ENCODE measurements at places on chromosomes 12 and 14. TPM values are rescaled to one million over a fixed set of nuclear protein-coding genes. Genes with fewer than 3 reads are reported as not detected.
A peak's percentile ranks its signal among the peaks of the same experiment; 100 is the strongest.

Gene TSPAN9
- 0.07 TPM for total RNA-seq

Gene SLC41A2
- total RNA-seq, result 11.1 TPM

Gene IGFBP6
- total RNA-seq, result 2.3 TPM

Gene RASSF8
- not detected for total RNA-seq

Gene CLEC12A
- 0.47 TPM for total RNA-seq

Gene NPFF
- total RNA-seq, result not detected

DNA sequence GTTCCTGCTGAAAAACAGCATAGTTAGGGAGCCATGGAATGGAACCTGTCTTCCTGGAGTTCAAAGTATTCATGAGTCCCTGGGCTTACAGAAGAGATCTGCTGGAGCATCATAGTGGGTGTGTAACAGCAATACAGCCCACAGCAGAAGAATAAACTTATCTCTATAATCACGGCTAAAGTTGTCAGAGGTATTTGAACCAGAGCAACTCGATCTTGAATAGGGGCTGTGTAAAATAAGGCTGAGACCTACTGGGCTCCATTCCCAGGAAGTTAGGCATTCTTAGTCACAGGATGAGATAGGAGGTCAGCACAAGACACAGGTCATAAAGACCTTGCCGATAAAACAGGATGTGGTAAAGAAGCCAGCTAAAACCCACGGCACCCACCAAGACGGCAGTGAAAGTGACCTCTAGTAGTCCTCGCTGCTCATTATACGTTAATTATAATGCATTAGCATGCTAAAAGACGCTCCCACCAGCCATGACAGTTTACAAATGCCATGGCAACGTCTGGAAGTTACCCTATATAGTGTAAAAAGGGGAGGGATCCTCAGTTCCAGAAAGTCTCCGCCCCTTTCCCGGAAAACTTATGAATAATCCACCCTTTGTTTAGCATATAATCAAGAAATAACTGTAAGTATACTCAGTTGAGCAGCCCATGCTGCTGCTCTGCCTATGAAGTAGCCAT, 223.4 kb downstream of the PCNX1 start:
- peaks cover 9% of the 10 kb centered on the region for H3K4me1 ChIP-seq
- H3K27me3 ChIP-seq, result peaks cover 2% of the 10 kb centered on the region
- H3K4me3 ChIP-seq, result no peak overlapping the region
- no peak overlapping the region for H3K27ac ChIP-seq
- H3K36me3 ChIP-seq, result no peaks in the 10 kb centered on the region

DNA sequence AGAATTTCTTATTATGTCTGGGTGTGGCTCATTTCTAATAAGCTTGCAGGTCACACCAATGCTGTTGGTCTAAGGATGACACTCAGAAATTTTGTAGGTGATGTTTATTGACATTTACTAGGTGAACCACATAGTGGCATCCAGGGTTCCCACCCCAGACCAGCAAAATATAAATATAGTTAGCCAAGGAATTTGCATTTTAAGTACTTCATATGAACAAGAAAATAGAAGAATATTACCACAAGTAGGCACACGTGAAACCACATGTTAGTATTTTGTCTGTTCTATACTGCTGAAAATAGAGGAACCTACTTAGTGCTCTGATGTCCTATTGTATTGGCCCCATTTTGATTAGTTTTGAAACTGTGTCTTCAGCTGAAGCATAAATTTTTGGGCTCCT, 71.1 kb downstream of the USP15 start:
- peak overlapping the region; percentile 15 for H3K27ac ChIP-seq
- no peaks in the 10 kb centered on the region for H3K27me3 ChIP-seq
- peaks cover 20% of the 10 kb centered on the region for H3K4me1 ChIP-seq

DNA sequence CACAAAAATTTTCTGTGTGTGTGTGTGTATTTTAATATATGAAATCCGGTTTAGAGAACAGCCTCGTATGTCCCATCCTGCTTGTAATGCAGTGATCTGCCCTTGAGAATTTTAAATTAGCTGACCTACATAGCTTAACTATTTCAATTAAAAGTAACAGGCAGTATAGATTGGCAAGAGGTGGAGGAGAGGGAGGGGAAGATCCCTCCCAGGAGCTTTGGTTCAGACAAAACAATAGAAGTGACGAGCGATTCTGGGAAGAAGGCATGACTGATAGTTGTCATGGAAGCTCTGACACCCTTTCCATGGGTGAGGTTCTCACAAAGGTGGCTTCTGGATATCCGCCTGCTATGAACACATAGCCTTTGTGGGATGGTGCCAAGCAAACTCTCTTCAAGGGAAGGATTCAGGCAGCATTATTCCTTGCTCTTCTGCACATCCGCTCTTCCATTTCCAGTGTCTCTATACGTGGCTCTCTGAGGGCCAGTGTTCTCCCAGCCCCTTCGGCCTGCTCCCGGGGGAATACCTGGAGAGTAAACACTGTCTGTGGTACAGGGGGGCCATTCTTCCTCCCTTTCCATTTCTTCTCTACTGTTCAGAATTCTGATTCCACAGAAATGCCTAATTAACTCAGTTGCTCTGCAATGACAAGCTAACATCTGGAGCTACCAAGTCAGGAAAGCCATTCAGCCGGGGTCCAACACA, 182.0 kb downstream of the CACNA1C start:
- H3K36me3 ChIP-seq, result no peaks in the 10 kb centered on the region
- peaks cover 5% of the 10 kb centered on the region for H3K27me3 ChIP-seq
- no peak overlapping the region for H3K4me3 ChIP-seq

DNA sequence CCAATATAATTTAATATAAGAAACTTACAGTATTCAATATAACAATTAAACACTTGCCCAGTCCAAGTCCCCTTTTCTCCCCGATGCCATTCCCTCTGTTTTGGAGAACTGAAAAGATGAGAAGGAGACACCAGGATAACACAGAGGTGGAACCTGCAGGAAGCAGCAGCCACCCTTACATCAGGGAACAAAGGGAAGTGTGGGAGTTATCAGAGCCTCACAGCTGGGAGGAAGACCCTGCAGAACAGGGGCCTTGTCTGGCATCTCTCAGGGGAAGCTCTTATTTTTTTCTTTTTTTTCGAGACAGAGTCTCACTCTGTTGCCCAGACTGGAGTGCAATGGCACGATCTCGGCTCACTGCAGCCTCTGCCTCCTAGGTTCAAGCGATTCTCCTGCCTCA, 52.6 kb downstream of the CALM1 start:
- no peaks in the 10 kb centered on the region for H3K36me3 ChIP-seq
- no peak overlapping the region for H3K27ac ChIP-seq
- H3K27me3 ChIP-seq, result no peaks in the 10 kb centered on the region
- DNase-seq, result no peak
- H3K4me3 ChIP-seq, result no peak overlapping the region
- H3K4me1 ChIP-seq, result peaks cover 6% of the 10 kb centered on the region

DNA sequence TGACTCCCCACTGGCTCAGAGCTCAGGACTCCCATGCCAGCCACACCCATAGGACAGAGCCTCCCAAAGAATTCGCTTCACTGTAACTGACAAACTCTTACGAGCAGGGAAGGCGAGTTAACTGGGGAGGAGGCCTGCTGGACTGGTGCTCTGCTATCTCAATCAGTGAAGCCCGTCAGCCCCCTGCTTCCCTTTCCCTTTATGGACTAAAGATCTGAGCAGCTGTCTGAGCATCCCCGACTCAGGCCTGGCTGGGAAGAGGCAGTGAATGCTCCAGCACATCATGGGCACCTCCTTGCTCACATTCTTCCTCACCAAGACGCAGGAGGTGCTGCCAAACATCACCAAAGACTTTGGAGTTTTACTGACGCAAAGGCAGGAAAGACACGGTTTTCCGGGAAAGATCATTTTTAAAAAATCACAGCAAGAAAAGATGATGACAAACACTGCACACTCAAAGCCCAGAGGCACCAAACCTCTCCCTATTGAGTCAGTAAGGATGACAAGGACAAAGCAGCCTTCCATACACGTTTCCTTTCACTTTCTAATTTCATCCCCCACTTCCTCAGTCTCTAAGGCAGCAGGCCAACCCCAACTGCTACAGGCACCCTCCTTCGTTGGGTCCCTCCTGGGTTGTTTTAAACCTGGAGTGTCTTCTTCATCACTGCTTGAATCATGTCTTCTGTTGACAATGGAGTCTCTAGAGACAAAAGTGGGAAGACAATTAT, 45.0 kb upstream of the P2RX7 start:
- H3K36me3 ChIP-seq, result no peaks in the 10 kb centered on the region
- H3K4me3 ChIP-seq, result no peak overlapping the region
- no peak for DNase-seq
- H3K4me1 ChIP-seq, result peaks cover 26% of the 10 kb centered on the region
- no peaks in the 10 kb centered on the region for H3K27me3 ChIP-seq

DNA sequence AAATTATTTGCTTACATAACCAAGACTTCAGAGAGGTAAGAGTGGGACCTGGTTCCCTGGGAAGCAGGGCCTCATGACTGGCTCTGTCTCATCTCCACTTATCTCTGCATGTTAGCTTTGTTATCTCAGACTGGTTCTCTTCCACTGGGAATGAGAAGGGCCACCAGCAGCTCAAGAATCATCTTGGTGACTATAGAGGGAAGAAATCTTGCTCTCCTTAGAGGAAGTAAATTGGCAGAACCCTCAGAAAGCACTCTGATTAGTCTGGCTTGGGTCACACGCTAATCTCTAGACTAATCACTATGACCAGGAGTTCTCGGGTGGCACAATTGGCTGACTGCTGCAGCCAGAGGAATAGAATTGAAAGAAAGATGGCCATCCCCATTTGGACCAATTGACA, 110.8 kb upstream of the KRAS start:
- H3K36me3 ChIP-seq, result no peaks in the 10 kb centered on the region
- no peak for DNase-seq
- no peak overlapping the region for H3K27ac ChIP-seq

DNA sequence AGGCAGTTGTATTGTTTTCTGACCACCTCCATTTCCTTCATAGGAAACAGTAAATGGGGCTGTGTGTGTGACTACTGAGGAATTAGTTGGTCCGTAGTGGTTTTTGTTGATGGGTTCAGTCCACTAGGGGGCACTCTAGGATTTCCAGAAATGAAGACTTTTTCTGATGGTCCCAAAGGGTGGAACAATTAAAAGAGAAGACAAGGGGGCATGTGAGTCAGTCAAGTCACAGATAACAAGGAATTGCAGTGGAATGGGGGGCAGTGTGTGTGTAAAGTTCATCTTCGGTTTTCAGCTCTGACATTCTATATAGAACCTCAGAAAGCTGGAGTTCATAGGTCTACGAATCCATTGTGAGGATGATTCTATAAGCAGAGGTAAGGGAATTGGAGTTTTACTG, 186.6 kb upstream of the OR4E1 start:
- peaks cover 4% of the 10 kb centered on the region for H3K4me1 ChIP-seq
- peaks cover 5% of the 10 kb centered on the region for H3K27me3 ChIP-seq
- H3K27ac ChIP-seq, result peak overlapping the region; percentile 57
- DNase-seq, result peak; percentile 65
- H3K36me3 ChIP-seq, result peaks cover 19% of the 10 kb centered on the region
- H3K4me3 ChIP-seq, result peak overlapping the region; percentile 62

DNA sequence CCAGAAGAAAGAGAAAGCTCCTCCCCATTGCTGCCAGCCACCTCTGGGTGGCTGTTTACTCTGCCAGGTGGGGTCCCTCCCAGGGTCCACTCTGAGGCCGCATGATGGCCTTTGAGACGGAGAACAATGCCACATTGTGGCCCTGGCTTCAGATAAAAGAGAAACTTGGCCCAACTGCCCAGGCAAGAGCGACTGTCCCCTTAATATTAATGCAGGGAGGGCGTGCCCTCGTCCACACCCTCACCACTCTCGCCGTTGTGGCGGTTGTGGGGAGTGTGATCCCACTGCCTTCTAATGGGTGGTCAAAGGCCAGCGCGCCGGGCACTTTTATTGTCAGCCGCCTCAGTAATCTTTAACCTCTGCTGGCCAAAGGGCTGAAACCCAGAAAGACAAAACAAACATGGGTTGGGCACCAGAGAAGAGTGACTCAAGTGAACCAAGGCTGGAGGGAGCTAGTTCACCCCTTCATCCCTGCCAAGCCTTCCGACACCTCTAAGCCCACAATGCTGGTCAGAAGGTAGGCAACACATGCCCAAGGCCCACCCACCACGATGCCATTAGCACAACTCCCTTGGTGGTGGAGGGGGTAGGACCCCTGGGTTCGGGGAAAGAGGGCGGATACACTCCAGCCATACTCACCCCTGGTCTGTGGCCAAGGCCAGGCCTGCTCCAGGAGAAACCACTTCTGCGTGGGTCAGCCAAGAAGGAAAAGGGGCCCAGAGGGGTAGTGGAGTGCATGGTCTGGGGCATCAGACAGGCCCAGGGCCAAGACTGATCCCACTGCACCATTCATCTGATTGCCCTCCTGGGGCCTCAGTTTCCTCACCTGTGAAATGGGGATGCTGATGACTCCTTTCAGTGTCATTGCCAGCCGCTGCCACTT, 44.5 kb upstream of the BCL11B start:
- no peaks in the 10 kb centered on the region for H3K27me3 ChIP-seq
- DNase-seq, result no peak
- no peaks in the 10 kb centered on the region for H3K36me3 ChIP-seq
- no peak overlapping the region for H3K4me3 ChIP-seq

- no peaks in the 10 kb centered on the region for H3K36me3 ChIP-seq
- H3K27me3 ChIP-seq, result no peaks in the 10 kb centered on the region
- DNase-seq, result no peak
- no peak overlapping the region for H3K4me3 ChIP-seq
Measured at GRCh38 chr14:87461704-87462103, 531.3 kb downstream of the GALC start.

DNA sequence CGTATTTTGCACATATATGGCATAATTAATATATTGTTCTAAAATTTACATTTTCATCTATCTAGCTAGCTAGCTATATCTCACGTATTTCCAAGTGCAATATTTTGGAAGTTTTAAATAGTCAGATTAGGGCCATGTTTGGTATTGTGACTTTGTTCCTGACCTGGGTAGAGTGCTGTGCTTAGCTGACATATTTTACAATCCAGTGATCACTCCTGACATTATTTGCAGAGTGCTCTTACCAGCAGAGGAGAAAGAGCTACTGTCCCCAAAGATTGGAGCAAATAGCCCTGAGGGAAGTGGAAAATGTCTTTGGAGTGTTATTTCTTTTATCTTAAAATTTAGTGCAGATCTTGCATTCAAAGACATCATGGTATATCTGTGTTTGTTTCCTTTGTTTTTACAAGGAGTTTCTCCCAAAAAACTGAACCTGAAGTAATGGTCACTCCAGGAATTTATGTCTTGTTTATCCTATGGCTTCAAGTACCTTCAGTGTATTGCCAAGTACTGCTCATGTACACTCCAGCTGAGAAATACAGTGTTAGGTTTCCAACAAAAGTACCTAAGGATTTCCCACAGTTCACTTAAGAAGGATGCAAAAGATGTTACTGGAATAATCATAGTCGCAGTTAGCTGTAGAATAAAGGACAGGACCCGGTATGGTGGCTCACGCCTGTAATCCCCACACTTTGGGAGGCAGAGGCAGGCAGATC, 49.4 kb upstream of the PSMA6 start:
- H3K27ac ChIP-seq, result no peak overlapping the region
- H3K4me1 ChIP-seq, result peaks cover 10% of the 10 kb centered on the region
- no peak overlapping the region for H3K4me3 ChIP-seq
- DNase-seq, result no peak
- no peaks in the 10 kb centered on the region for H3K27me3 ChIP-seq
- H3K36me3 ChIP-seq, result peaks cover 6% of the 10 kb centered on the region

Measured in activated CD8-positive, alpha-beta T cell treated with anti-CD3 and anti-CD28 coated beads for 36 hours (primary cell).